ENCODE measurements at places on chromosomes 2 and 18. TPM values are rescaled to one million over a fixed set of nuclear protein-coding genes. Genes with fewer than 3 reads are reported as not detected.

The AKAIN1 gene
- not detected for total RNA-seq

The RNF144A gene
- total RNA-seq, result 3.3 TPM

The THUMPD2 gene
- 17.4 TPM for total RNA-seq

The SLC9A4 gene
- not detected for total RNA-seq

The COMMD1 gene
- total RNA-seq, result 57.2 TPM

The ANKRD12 gene
- 3.3 TPM for total RNA-seq

The PCARE gene
- total RNA-seq, result not detected

The ZNF516 gene
- 9.6 TPM for total RNA-seq

The ATAD2B gene
- 6.0 TPM for total RNA-seq

The G6PC2 gene
- not detected for total RNA-seq

The IGFBP2 gene
- total RNA-seq, result 134 TPM

The SIX2 gene
- total RNA-seq, result not detected

The SALL3 gene
- total RNA-seq, result not detected

The REG1B gene
- total RNA-seq, result not detected

The CABYR gene
- 0.41 TPM for total RNA-seq

The ALK gene
- not detected for total RNA-seq

The IL37 gene
- not detected for total RNA-seq

The ANKRD29 gene
- total RNA-seq, result not detected

The FAM237A gene
- total RNA-seq, result not detected

The MYL12B gene
- total RNA-seq, result 803 TPM

The OTOS gene
- total RNA-seq, result not detected

The CTAGE1 gene
- not detected for total RNA-seq

The TMEM150A gene
- 20.7 TPM for total RNA-seq

The ABCG5 gene
- not detected for total RNA-seq

The HOXD13 gene
- not detected for total RNA-seq

The MPHOSPH10 gene
- 17.5 TPM for total RNA-seq

The POTEJ gene
- not detected for total RNA-seq

The IL36A gene
- total RNA-seq, result not detected

The IL1A gene
- not detected for total RNA-seq

The SCG2 gene
- 2.9 TPM for total RNA-seq

The RNF152 gene
- total RNA-seq, result 0.07 TPM

The INHA gene
- total RNA-seq, result not detected

The KLHL29 gene
- total RNA-seq, result not detected

The PDE11A gene
- total RNA-seq, result 2.6 TPM

The PKDCC gene
- total RNA-seq, result 36.9 TPM

The LOXL3 gene
- total RNA-seq, result 11.4 TPM

The UGT1A5 gene
- not detected for total RNA-seq

The LANCL1 gene
- total RNA-seq, result 63.7 TPM

The TCF23 gene
- not detected for total RNA-seq

All from G401 (cell line).